GM12891 (cell line): ENCODE measurements at places on chromosomes 13 and 19.

DNA sequence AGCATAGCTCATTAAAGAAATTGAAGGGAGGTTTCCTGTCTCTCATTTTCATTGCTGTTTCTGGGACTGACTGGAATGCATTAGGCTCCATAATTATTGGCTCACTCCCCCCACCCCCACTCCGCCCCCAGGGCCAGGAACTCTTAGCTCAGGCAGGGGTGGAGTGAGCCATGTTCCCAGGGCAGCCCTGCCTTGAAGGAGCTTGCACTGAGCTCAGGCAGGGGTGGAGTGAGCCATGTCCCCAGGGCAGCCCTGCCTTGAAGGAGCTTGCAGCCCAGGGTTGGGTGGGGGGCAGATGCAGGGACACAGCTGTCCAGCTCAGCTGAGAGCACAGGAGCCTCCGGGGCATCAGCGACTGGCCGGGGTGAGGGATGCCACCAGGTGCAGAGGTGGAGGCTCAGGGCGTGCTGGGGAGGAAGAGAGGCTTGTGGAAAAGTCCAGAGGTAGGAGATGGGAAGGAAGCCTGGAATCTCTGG, 39.1 kb upstream of the TFDP1 start:
- DNase-seq: no peak

GRCh38 chr19:43380771-43381386, 27.4 kb downstream of the CD177 start:
- no peak for DNase-seq

GRCh38 chr13:106691861-106692260, 123.9 kb upstream of the ARGLU1 start:
- DNase-seq: no peak

DNA sequence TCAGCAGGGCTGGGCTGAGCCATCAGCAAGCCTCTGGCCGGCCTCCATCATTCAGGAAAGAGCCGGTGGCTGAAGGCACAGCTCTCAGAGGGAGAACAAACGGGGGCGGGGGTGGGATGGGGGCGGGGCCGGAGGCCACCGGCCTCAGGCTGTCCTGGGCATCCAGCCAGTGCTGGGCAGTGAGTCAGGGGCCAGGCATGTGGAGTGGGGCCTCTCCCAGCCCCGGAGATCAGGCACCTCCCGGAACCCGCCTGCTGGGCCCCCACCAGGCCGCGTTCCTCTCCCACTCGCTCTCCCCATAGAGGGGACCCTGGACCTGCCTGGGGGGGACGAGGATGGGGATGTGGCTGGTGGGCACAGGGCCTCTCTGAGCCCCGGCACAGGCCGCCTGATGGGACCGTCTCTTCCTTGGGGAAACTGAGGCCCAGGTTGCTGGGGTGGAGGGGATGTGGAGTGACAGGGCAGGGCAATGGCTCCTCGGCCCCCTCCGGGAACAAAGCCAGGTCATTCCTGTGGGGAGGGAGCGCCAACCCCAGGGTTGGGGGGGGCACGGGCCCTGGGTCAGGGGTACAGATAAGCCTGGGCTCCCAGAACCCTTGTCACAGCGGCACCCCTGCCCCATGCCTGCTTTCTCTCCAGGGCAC, 12.9 kb downstream of the SPC24 start:
- DNase-seq: no peak

DNA sequence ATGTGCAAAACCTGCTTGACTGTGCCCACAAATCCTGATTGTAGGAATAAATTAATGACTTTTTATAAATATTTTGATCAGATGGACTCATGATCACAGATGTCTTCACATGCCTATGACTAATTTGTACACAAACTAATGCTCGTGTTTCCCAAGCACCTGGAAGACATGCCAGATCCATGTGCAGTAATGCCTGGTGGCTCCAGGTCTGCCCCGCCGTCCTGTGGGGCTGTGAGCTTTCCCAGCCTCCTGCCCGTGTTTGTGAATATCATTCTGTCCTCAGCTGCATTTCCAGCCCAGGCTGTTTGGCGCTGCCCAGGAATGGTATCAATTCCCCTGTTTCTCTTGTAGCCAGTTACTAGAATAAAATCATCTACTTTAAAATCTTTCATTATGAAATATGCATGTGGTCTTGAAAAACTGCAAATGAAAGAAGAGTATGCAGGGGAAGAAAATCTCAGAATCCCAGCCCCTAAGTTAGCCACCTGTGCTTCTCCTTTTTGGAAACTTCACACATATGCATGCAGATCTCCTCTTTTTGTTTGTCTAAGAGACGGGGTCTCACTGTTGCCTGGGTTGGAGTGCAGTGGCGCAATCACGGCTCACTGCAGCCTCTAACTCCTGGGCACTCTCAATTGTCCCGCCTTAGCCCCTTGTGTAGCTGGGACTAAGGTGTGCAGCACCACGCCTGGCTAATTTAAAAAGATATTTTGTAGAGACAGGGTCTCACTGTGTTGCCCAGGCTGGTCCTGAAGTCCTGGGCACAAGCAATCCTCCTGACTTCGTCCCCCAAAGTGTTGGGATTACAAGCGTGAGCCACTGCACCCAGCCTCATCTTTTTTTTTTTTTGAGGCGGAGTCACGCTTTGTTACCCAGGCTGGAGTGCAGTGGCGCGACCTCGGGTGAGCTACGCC, 6.2 kb downstream of the RPL28 start:
- DNase-seq: no peak

DNA sequence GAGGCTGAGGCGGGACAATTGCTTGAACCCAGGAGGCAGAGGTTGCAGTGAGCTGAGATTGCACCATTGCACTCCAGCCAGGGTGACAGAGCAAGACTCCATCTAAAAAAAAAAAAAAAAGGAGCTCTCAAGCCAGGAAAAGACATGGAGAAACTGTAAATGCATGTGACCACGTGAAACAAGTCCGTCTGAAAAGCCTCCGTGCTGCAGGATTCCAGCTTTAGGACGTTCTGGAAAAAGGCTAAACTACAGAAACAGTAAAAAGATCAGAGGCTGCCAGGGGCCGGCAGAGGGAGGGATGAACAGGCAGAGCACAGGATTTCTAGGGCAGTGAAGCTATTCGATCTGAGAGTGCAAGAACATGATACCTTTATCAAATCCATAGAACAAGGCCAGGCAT, 40.7 kb upstream of the NDUFS7 start:
- DNase-seq: no peak

GRCh38 chr19:13803038-13803437, 7.8 kb downstream of the ZSWIM4 start:
- DNase-seq: no peak

GRCh38 chr13:30088312-30088855, 219.0 kb downstream of the KATNAL1 start:
- no peak for DNase-seq

- no peak for DNase-seq
Observed at GRCh38 chr19:37999309-38000213, 92.6 kb downstream of the SIPA1L3 start.

DNA sequence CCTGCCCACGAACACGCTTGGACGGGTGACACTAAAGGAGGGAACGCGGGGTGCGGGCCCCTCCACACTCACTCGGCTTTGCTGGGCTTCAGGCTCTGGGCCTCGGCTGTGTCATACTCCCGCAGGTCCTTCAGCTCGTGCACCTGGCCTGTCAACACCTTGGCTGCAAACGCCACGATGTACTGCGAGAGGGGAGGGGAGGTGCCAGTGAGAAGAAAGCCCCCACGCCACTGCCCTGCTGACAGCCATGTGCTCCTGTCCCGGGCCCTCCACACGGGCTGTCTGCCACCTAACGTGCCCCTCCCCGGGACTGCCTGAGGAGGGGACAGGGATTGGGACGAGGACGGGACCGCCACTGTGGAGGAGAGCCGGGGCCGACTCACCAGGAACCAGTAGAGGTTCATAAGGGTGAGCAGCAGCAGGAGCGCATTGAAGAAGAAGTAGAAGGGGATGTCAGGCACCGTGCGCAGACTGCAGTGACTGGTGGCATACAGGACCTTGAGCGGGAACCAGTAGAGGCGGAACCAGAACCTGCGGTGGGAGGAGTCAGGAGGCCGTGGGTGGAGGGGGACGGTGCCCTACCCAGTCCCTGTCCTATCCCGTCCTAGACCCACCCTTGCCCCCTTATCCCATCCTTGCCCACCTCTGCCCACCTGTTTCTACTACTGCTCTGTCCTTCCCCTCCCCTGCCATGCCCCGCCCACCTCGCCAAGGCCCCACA, 16.9 kb downstream of the CERS1 start:
- no peak for DNase-seq

DNA sequence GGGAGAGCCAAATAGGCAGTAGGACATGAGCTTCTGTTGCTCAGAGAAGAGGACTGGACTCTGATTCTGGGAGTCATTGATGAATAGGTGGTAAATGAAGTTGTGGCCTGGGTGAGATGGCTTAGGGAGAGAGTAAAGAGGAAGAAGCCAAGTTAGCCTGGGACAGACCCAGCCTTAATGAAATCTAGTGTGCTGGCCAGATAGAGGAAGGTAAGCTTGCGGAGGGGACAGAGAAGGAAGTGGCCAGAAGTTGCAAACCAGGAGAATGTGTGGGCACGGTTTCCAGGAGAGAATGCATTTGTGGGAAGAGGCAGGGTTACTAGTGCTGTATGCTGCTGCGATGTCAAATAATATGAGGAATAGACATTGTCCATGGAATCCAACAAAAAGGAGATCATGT, 83.3 kb upstream of the OLFM4 start:
- no peak for DNase-seq

DNA sequence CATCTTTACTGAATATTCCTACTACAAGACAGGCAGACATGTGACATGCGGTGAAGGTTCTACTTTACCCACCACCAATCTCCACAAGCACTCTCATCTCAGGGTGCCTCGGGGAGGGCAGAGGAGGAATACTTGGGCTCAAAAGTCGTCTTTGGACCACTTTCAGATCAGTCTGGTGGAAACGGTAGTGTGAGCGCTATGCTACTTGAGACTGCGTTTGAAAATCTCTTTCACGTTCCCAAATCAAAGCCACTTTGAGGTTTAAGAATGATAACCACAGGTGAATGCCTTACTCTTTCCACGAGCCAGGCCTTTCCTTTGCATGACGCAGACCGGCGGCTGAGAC, 1.5 kb upstream of the SOX1 start:
- DNase-seq: no peak

- no peak for DNase-seq
Observed at GRCh38 chr19:3981373-3981735, 3.9 kb downstream of the EEF2 start.

DNA sequence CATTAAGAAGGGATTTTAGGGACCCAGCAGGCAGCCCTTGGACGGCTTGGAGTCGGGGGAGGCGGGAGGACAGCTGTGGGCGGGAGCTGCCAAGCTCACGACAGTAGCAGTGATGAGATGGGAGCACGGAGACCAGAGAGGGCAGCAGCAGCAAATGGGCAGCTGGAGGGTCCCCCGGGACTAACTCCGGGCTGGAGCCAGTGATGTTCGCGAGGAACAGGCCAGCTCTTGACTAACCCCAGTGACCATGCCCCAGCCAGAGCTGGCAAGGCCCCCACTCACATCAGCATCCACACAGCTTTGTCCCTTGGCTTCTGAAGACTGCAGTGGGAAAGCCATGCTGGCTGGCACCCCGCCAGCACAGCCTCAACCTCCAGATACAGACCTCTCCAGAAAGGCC, 81.9 kb downstream of the RAB20 start:
- no peak for DNase-seq

DNA sequence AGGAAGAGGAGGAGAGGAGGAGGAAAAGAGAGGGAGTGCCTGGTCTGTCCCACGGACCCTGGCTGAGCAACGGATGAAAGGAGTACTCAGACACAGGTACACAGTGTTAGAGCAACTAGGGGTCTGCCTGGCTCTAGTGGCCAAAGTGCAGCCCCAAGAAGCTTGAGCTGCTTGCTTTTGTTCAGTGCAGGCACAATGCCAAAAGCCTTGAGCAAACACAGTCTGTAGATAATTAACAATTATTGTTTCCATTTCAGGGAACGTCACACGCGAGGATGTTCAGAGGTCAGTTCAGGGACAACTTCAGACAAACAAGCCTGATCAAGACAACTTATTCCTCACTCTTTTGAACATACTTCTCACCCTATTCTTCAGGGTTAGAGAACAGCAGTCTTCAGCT, 32.2 kb upstream of the ZNF726 start:
- no peak for DNase-seq

DNA sequence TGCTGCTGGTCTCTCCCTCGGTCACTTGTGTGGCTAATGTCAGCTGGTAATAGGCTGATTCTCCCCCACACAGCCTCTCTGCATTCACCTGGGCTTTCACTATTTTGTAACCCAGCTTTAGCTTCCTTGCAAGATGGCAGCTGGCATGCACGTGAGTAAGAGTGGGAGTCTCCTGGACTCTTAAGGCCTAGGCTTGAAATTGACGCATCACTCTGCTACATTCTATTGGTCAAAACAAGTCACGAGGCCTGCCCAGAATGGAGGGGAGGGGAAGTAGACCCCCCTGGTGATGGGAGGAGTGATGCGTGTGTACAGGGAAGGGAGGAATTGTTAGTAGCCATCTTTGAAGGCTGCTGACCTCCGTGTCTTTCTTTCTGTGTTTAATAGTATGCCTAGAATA, 24.9 kb upstream of the PNMA8B start:
- no peak for DNase-seq

DNA sequence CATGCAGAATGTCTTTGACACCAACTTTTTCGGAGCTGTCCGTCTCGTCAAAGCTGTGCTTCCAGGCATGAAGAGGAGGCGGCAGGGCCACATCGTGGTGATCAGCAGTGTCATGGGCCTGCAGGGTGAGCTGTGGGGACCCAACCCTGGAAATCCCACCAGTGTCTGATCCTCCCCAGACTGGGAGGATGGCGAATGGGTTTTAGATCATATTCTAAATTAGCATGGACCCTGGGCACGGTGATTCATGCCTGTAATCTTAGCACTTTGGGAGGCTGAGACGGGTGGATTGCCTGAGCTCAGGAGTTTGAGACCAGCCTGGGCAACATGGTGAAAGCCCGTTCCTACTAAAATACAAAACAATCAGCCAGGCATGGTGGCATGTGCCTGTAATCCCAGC, 5.5 kb downstream of the RDH8 start:
- DNase-seq: no peak

GRCh38 chr19:4376991-4377781, 23.2 kb downstream of the SH3GL1 start:
- no peak for DNase-seq

GRCh38 chr19:14514215-14514863, 3.9 kb downstream of the DNAJB1 start:
- DNase-seq: no peak

DNA sequence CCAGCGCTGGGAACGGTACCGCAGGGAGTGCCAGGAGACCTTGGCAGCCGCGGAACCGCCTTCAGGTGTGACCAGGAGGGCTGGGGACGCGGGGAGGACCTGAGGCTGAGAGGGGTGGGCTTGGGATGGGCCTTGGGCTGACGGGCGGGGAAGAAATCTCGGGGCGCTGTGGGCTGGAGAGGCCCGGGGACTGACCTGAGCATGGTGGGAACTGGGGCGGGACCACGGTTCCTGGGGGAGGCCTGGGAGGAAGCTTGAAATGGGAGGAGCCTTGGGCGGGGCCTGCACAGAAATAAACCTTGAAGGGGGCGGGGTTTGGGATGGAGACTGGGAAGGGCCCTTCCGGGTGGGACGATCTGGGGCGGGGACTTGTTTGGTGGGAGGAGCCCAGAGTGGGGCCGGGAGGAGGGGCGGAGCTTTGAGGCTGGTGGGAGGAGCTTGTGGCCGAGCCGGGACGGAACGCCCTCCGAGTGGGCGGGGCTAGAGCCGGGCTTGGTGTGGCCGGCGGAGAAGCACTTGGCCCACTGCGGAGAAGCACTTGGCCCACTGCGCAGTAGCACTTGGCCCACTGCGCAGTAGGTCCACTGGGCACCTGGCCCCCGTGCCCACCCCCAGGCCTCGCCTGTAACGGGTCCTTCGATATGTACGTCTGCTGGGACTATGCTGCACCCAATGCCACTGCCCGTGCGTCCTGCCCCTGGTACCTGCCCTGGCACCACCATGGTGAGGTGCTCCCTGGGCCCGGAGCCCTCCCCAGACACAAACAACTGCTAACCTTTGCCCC, 2.8 kb downstream of the GIPR start:
- DNase-seq: peak; percentile 91
